ENCODE measurements at places on chromosomes 16 and 17. TPM values are rescaled to one million over a fixed set of nuclear protein-coding genes. Genes with fewer than 3 reads are reported as not detected.

C1QTNF1 gene
- total RNA-seq, result 3.6 TPM

HOXB13 gene
- not detected for total RNA-seq

ATXN1L gene
- 24.2 TPM for total RNA-seq

CTRB1 gene
- not detected for total RNA-seq

DCTPP1 gene
- total RNA-seq, result 31.6 TPM

- DNase-seq, result no peak
These were observed 47.4 kb downstream of the NETO2 start for GRCh38 chr16:47096297-47096696.

DNA sequence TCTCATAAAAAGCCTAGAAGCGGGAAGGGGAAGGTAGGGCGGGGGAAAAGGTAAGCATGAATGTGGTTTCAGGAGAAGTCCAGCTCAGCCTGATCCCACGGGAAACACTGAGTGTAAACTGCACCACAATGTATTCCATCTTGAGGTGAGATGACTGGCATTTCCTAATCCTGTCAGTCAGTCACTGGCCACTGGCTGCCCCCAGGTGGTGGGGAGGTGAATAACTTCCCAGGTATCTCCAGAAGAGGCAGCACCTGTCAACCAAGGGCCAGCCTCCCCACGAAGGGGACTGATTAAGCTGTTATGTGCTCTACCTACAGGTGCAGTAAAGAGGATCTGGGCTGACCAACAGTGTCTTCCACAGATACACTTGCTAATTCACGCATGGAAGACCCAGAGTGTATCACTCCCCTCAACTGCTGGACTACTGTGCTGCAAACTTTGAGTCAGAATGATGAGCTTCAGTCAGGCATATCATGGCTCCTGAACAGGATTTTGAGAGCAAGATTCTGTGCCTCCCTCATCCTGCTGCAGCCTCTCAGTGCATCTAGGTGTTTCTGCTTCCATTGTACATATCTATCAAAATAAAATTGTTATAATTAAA lies 108.5 kb upstream of the CCL2 start:
- DNase-seq, result no peak

- DNase-seq, result no peak
These were observed 22.8 kb downstream of the KATNIP start for GRCh38 chr16:27572711-27573110.

SLC5A10 gene
- total RNA-seq, result not detected

AOC3 gene
- total RNA-seq, result not detected

CACNA1H gene
- total RNA-seq, result not detected

DNA sequence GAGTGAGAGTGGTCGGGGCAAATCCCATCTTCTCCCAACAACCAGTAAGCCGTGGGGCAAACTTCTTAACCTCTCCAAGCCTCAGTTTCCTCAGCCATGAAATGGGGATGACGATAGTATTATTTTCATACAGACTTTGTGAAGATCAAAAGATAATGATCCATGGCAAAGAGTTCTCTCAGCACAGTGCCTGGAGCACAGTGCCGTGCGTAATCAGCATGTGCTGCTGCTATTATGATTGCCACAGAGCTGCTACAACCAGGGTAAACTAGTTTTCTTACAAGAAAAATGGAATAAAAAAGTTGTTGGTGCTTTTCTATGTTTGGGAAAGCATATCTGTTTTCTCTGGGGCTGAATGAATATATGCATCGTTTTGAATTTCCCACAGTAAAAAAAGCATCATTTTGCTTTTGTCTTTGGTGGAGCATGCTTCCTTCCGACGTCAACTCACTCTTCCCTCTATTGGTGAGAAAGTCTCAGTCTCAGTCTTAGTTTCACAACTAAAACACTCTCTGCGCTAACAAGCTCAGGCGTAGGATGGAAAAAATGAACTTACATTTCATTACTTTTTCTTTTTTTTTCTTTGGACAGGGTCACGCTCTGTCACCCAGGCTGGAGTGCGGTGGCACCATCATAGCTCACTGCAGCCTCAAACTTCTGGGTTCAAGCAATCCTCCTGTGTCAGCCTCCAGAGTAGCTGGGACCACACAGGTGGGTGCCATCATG lies 37.2 kb downstream of the CDK5R1 start:
- no peak for DNase-seq

GRCh38 chr17:68294196-68294555 lies 2.9 kb downstream of the ARSG start:
- no peak for DNase-seq

- DNase-seq, result no peak
These were observed 180.9 kb upstream of the TOX3 start for GRCh38 chr16:52727849-52728248.

- DNase-seq, result no peak
These were observed 19.4 kb upstream of the WDR45B start for GRCh38 chr17:82667668-82668000.

DNA sequence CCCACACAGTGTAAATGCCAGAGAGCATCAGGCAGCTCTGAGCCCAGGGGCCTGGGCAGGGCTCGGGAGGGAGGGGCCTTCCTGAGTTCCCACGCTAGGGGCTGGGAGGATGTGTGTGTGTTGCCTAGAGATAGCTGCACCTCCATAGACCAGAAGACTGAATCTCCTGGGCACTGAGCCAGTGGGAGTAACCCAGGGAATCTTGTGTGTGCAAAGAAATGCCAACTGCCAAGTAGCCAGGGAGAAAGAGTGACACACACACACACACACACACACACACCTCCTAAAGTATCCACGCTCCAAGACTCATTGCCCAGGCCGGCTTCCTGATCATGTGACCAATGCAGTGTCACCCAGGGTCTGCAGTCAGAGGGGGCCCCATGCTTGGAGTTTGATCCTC lies 166.2 kb upstream of the RPL38 start:
- DNase-seq, result no peak

DNA sequence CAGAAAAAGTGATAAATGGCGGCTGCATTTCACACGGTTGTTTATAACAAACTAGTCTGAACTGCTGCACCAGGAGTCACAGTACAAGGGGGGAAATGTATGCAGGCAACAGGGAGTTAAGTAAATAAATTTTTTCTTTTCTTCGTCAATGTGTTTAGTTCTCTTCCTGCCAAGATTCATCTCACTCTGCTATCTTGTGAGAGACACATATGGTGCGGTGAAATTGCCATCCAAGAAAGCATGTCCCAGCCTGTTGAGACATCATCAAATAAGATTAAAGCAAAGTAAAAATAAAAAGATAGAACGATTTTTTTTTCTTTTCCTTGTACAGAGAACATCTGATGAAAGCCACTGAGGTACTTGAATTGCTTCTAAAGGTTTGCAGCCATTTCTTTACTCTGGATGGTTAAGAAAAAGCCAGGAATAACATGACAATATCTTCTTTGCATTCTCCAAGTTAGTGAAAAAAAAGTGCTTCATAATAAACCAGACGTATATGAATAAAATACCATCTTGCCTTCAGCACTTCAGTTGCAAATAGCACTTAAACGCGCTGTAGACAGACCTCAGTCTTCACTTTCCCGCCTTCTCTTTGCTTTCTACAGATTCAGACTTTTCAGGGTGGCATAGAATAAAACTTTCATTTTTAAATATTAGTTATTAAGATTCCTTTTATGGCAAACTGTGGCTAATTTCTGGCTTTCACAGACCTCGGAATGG lies 506.2 kb upstream of the ZFHX3 start:
- DNase-seq, result no peak

GRCh38 chr16:62638964-62639870 lies 603.0 kb upstream of the CDH8 start:
- no peak for DNase-seq

GRCh38 chr17:67546578-67547527 lies 169.8 kb downstream of the PITPNC1 start:
- no peak for DNase-seq

CSH1 gene
- not detected for total RNA-seq

DHRS7C gene
- not detected for total RNA-seq

ARHGDIG gene
- not detected for total RNA-seq

GRCh38 chr16:24011237-24011636 lies 175.5 kb downstream of the PRKCB start:
- no peak for DNase-seq

DNA sequence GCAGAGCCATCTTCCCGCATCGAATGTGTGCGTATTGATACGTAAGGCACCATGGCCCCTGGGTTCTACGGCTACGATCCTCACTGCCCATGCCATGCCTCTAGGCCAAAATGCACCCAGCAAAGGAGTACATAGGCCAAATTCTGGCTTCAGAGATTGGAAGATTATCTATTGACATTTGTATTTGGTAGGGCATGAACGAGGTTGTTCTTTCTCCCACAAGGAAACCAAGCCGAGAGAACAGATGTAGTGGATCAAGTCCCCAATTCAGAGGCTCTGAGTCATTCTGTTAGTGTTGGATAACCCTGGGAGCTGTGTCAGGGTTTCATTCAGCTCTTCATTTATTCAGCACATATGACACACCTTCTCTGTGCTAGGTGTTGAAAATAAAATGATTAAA lies 36.5 kb downstream of the HOXB1 start:
- no peak for DNase-seq

CACNG1 gene
- total RNA-seq, result not detected

HBA1 gene
- not detected for total RNA-seq

All from SJSA1 (cell line).